ENCODE measurements at places on chromosomes 2 and 18.
A peak's percentile ranks its signal among the peaks of the same experiment; 100 is the strongest.

DNA sequence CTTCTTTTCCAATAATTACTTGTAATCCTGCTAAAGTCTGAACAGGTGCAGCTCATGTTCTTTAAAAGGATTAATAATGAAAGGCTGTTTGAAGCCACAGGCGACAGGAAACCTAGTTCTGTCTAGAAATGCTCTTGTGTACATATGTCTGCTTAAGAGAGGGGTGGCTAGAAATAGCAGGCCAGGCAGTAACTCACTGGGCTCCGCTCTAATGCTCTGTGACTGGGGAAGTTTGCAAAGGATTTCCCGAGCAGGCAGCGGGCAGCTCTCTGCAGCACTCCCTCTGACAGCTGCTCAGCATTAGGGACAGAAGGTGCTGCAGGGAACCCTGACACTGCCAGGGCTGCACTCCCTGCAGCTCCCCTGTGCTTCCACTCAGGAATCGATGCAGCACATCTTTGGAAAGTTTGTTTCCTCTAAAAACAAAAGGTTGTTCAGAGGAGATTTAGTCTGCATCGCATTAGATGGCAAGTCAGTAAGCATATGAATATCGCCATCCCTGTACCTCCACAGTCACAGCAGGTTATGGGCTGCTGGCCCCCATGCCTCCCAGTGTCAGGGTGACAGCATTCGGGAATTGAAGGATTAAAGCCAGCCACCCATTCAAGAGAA lies 33.1 kb upstream of the TTC39C start:
- H3K27me3 ChIP-seq, result no peaks in the 10 kb centered on the region
- DNase-seq, result no peak
- H3K4me3 ChIP-seq, result no peak overlapping the region
- H3K36me3 ChIP-seq, result no peaks in the 10 kb centered on the region

- no peak overlapping the region for H3K27ac ChIP-seq
- no peaks in the 10 kb centered on the region for H3K36me3 ChIP-seq
- H3K27me3 ChIP-seq, result no peaks in the 10 kb centered on the region
- H3K4me1 ChIP-seq, result no peaks in the 10 kb centered on the region
Observed at GRCh38 chr2:36343606-36344005, 12.0 kb upstream of the CRIM1 start.

DNA sequence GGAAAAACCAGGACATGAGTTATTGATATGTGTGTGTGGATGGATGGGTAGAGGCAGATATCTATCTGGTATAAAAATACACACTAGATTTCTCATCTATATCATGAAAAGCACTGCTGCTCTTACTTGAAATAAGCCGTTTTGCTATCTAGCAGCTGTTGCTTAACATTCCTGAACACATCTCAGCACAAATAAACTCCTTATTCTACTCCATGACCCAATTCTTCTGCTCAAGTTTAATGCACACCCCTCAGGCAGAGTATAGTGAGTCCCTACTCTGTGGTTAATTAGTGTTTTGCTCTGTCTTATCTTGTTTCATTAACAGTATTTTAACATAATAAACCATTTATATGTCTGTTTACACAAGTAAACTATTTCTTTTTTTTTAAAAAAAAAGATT lies 134.2 kb downstream of the CBLN2 start:
- no peak overlapping the region for H3K4me3 ChIP-seq
- DNase-seq, result no peak
- H3K36me3 ChIP-seq, result no peaks in the 10 kb centered on the region
- H3K4me1 ChIP-seq, result no peaks in the 10 kb centered on the region

DNA sequence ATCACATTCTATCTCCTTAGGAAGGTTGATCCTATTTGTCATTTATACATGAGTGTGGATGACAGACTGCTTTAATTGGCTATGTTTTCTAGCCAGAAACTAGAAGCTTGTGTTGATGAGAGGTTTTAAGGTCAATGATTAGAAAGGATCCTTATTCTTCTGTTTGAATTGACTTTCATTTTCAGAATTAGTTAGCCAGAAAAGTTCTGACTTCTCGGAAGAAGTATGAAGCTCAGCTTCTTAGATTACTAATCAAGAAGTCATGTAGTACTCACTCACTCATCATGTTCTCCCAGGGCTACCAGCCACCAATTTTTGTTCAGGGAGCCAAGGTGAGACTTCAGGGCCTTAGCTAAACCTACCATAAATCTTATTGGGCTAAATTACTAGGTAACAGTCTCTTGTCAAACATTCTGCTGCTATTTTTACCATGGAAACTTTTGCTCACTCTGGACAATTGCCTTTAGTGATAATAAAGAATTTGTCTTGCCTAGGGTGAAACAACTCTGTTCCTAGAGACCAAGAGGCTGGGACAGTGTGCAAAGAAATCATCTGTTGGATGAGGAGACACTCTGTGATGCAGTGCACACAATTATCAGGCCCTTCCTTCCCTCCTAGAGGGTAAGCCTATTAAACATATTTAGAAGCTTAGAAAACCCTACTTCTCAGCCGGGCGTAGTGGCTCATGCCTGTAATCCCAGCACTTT lies 111.6 kb upstream of the DNMT3A start:
- H3K4me1 ChIP-seq, result peaks cover under 1% of the 10 kb centered on the region
- no peak overlapping the region for H3K27ac ChIP-seq
- DNase-seq, result no peak
- no peaks in the 10 kb centered on the region for H3K36me3 ChIP-seq

DNA sequence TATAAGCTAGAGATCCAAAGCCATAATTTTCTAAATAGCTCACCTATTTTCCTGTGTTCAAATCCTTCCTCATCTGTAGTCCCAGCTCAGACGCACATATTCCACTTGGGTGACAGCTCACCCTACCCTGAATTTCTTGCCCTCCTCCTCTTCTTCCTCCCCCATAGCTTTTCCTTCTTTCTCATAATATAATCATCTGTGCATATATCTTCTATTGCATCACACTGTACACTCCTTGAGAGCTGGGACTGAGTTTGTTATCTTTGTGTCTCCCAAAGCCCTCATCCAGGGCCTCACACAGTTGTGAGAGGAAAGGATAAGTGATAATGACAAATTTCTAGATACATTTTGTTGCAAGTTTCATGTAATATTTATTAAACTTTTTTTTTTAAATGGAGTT lies 55.9 kb upstream of the RTN4 start:
- no peak overlapping the region for H3K27ac ChIP-seq
- no peaks in the 10 kb centered on the region for H3K36me3 ChIP-seq
- DNase-seq, result no peak
- H3K4me1 ChIP-seq, result peaks cover 21% of the 10 kb centered on the region
- no peak overlapping the region for H3K4me3 ChIP-seq

DNA sequence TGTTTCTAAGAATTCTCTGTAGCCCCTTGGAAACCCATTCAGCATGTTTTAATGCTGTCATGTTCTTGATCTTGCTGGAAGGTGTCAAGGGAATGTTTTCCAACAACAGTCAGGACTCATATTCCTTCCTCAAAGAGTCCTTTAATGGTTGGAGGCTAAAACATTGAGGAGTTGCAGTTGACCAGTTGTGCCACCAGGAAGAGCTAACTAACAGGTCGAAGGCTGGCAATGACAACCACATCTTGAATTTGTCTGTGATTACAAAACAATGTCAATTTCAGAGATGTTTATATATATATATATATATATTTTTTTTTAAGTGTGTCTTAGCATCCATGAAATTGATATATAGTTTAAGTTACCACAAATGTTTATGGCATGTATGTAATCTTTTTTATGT lies 151.5 kb downstream of the INO80D start:
- no peaks in the 10 kb centered on the region for H3K36me3 ChIP-seq
- DNase-seq, result no peak
- no peaks in the 10 kb centered on the region for H3K27me3 ChIP-seq

GRCh38 chr2:216911886-216912285 lies 52.0 kb upstream of the TNP1 start:
- no peak overlapping the region for H3K27ac ChIP-seq
- no peak overlapping the region for H3K4me3 ChIP-seq
- H3K27me3 ChIP-seq, result no peaks in the 10 kb centered on the region
- no peak for DNase-seq
- H3K36me3 ChIP-seq, result no peaks in the 10 kb centered on the region

- no peak overlapping the region for H3K4me3 ChIP-seq
- H3K4me1 ChIP-seq, result no peaks in the 10 kb centered on the region
- H3K27me3 ChIP-seq, result no peaks in the 10 kb centered on the region
- DNase-seq, result no peak
- no peak overlapping the region for H3K27ac ChIP-seq
- no peaks in the 10 kb centered on the region for H3K36me3 ChIP-seq
Observed at GRCh38 chr2:167607211-167607610, 640.2 kb downstream of the STK39 start.

- no peak overlapping the region for H3K27ac ChIP-seq
- H3K36me3 ChIP-seq, result no peaks in the 10 kb centered on the region
- H3K4me1 ChIP-seq, result no peaks in the 10 kb centered on the region
- H3K4me3 ChIP-seq, result no peak overlapping the region
- DNase-seq, result peak; percentile 3
- peaks cover 11% of the 10 kb centered on the region for H3K27me3 ChIP-seq
Observed at GRCh38 chr2:104658144-104658835, 195.6 kb upstream of the POU3F3 start.

- no peak overlapping the region for H3K4me3 ChIP-seq
- no peaks in the 10 kb centered on the region for H3K27me3 ChIP-seq
- H3K36me3 ChIP-seq, result no peaks in the 10 kb centered on the region
- no peak for DNase-seq
- no peaks in the 10 kb centered on the region for H3K4me1 ChIP-seq
- no peak overlapping the region for H3K27ac ChIP-seq
Observed at GRCh38 chr2:135265960-135266490, 213.9 kb downstream of the RAB3GAP1 start.

DNA sequence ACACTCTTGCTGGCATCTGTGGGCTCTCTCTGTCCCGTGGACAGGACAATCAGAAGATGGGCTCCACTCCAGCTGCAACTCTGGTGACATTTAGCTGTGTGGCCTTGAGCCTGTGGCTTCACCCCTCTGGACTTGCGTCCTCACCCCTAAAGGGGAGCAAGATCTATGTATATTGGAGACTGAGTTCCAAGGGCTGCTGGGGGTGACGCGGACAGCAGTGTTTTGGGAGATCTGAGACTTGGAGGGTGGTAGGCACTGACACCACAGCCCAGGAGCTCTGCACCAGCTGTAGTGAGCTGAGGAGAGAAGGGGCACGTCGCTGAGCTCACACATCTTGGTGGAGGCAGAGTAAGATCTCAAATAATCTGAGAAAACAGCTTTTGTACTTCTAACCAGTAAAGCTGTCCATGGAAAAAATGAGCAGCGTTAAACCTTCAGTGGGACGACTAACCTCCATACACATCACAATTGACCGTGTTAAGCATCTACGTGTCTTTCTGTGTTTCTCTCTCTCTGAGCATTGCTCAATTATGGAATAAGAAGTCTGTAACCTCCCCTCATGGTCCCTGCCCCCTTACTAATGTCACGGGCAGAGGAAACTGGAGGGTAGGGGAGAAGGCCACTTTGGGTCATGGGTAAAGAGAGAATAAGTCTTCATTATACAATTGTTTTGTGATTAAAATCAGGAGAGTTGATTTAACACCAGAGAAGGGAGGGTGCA lies 85.8 kb downstream of the SH3RF3 start:
- no peak overlapping the region for H3K27ac ChIP-seq
- no peaks in the 10 kb centered on the region for H3K4me1 ChIP-seq
- DNase-seq, result no peak
- no peak overlapping the region for H3K4me3 ChIP-seq
- H3K36me3 ChIP-seq, result no peaks in the 10 kb centered on the region

DNA sequence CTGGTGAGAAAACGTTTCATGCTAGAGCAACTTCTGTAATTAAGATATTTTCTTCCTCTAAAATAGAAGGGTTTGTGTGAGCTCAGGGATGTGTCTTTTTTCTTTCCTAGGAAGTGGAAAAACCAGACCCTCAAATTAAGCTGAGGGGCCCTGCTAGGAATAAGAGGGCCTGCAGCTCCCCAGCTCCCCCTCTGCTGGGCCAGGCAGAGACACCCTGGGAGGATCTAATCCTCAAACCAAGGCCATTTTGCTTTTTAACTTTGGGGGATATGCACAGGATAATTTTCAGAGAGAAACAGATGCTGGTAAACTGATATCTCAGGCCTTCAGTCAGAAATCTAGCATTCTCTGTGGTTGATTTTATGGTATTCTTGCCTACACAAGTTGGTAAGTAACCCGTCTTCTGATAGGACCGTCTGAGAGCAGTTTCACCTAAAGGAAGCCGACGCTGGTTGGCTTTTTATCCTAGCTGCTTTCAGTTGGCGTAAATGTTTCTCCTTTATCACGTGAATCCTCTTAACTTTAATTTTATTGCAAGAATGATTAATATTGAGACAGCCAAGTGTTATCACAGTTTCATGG lies 34.8 kb downstream of the SNTG2 start:
- no peak overlapping the region for H3K4me3 ChIP-seq
- DNase-seq, result no peak
- no peaks in the 10 kb centered on the region for H3K27me3 ChIP-seq
- no peaks in the 10 kb centered on the region for H3K36me3 ChIP-seq
- H3K4me1 ChIP-seq, result no peaks in the 10 kb centered on the region

DNA sequence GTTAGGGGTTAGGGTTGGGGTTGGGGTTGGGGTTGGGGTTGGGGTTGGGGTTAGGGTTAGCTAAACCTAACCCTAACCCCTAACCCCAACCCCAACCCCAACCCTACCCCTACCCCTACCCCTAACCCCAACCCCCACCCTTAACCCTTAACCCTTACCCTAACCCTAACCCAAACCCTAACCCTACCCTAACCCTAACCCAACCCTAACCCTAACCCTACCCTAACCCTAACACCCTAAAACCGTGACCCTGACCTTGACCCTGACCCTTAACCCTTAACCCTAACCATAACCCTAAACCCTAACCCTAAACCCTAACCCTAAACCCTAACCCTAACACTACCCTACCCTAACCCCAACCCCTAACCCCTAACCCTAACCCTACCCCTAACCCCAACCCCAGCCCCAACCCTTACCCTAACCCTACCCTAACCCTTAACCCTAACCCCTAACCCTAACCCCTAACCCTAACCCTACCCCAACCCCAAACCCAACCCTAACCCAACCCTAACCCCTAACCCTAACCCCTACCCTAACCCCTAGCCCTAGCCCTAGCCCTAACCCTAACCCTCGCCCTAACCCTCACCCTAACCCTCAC lies 24.1 kb upstream of the RABL2A start:
- H3K4me1 ChIP-seq, result no peaks in the 10 kb centered on the region
- no peaks in the 10 kb centered on the region for H3K36me3 ChIP-seq
- no peaks in the 10 kb centered on the region for H3K27me3 ChIP-seq
- no peak for DNase-seq
- peak overlapping the region; percentile 54 for H3K4me3 ChIP-seq

DNA sequence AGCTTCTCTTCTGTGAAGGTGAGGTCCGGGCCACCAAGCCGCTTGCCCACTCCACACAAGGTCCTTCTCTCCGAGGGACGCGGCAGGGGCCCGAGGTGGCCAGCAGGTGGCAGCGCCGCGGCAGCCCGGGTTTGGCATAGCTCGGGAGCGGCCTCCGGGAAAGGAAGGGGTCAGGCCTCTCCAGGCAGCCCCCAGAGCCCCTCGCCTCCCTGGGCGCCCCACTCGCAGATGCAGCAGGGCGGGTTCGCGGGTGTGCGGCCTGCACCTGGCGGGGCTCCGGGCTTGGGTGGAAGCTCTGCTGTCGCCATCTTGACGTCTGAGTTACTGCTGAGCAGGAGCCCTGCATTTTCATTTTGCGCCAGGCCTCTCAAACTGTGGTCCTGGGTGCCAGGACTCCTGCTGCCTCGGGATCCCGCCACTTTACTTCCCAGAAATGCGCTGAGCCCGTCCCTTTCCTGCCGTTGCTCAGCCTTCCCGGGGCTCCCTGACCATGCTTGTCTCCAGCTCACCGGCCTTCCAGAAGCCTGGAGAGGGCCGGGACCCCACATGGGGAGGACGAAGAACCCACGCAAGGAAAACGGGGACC lies 18.6 kb upstream of the NCL start:
- DNase-seq, result peak; percentile 71
- H3K4me1 ChIP-seq, result no peaks in the 10 kb centered on the region
- no peaks in the 10 kb centered on the region for H3K36me3 ChIP-seq
- H3K4me3 ChIP-seq, result peak overlapping the region; percentile 22

All from A673 (cell line).